HepG2 (cell line): ENCODE measurements at places on chromosomes 16 and 17.

- peak; percentile 49 for DNase-seq
Observed at GRCh38 chr17:46984892-46985291, 5.8 kb upstream of the RPRML start.

DNA sequence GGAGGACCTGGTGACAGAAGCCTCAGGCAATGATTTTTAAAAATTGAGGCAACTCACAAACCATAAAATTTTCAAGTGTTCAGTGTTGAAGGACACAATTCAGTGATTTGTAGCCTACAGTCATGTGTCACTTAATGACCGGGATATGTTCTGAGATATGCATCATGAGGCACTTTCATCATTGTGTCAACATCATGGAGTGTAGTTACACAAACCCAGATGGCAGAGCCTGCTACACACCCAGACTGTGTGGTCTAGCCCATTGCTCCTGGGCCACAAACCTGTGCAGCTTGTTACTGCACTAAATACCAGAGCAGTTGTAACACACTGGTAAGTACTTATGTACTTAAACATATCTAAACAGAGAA is 1.6 kb downstream of the PRSS41 start:
- peak; percentile 48 for DNase-seq

DNA sequence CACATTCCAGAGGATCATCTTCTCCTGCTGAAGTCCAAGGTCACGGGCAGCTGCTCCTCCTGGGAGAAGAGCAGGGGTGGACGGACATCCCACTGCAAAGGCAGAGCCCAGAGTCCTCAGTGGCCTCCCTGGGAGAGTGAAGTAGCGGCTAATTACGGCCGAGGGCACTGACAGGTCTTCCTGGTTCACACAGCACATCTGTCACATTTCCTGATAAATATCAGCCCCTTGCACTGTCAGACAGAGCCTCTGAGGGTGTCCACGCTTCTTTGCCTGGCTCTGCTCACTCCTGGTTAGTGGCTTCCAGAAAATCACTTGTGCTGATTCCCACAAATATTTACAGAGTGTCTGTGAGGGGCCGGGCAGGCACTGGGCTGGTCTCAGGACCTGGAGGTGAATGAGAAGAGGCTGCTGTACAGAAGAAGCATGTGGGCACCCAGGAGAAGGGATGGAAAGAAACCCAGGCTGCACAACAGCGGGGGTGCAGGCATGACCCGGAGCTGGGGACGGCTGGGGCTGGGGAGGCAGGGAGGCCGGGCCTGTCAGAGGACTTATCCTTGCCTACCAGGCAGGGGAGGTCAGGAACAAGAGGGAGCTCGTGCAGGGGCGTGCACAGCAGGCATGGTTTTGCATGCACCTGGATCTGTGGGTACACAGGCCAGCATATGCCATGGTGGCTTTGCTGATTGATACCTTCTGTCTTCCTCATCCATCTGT is 258.2 kb upstream of the TNRC6C start:
- no peak for DNase-seq

- no peak for DNase-seq
Observed at GRCh38 chr17:1170739-1171138, 9.0 kb downstream of the ABR start.

GRCh38 chr17:75012346-75013091 is at the start of gene MRPL58:
TSS of gene MRPL58 (plus strand) at chr17:75012670. CDS start at chr17:75012687, 17 bp downstream.
- DNase-seq: peak; percentile 88

DNA sequence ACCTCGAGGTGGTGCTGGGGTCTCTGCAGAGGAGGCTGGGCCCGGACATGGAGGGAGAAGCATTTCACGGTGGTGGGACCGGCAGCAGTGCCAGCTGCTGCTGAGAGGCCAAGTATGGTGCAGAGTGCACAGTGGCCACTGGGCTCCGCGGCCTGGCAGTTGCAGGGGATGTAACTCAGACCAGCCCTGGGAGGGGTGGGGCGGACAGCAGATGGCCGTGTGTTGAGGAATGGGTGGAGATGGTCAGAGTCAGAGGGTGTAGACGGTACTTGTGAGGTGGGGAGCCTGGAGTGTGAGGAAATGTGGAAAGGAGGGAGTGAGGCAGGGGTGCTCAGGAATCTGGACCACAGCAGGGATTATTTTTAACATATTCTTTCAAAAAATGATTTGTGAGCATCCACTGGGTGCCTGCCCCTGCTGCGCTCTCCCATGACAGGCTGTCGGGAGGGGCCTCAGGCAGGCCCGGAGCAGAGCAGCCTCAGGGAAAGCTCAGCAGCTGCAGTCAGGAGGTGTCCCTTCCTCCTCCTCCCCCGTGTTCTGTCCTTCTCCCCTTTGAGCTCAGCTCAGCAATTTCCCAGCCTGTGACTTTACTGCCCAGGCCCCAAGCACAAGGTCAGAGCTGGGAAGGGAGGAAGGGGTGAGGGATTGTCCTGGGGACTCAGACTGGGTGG is 113.1 kb downstream of the RAP1GAP2 start:
- DNase-seq: no peak

DNA sequence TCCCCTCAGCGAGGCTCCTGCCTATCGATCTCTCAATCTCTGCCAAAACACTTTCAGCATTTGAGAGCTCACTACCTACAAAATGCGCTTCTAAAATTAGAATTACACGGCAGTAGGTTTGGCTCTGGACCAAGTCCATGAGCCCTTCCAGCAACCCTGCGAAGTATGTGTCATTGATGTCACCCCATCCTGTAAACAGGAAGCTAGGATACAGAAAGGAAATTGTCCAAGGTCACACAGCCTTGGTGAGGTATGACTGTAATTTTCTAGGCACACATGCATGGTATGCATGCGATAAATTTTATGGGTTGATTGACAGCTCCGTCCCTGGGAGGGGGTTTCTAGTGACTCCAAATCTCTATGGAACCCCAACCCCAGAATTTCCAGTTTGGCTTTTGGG is 330.3 kb upstream of the CDH5 start:
- peak; percentile 21 for DNase-seq

DNA sequence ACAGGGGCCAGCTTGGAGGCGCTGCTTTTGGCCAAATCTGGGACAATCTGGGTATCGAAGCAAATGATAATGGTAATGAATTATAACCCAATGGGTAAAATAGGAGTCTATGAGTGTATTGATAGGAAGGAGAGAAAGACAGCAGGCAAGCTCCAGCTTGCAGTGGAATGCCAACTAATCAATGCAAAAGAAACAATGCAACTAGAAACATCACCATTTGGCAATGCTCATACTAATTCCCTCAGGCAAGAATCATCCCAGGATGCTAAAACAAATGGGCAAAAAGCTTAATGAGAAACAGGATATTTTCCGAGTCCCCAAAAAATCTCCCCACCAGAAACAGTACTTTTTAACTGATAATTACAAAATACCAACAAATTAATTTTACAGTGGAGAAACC is 64.7 kb downstream of the ADCY9 start:
- no peak for DNase-seq
